Stimulated activated CD8-positive, alpha-beta memory T cell treated with anti-CD3 and anti-CD28 coated beads, Interleukin-4, amount 100 ng/mL, for 4 hours (primary cell): ENCODE measurements at places on chromosomes 6 and 20.

DNA sequence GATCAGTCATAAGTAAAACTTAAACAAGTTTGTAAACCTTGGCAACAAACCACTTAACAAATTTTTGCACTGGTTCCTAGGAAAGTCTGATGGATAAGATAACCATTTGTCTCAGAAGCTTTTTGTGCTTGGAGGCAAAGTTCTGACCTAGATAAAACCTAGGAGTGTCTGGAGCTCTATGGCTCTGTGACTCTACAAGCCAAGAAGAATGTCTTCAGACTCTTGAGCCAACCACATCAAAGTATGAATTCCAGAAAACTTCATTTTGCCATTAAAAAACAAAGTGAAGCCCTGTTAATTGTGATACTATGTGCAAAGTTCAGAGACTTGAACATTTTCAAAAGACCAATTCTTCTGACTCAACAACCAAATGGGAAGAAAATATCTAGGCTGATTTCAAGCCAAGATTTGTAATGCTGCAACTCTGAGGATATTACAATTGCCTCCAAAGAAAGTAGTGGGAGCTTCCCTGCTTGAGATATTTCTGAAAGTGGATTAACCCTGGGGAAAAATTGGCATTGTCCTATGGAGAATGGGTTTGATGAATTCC is 158.1 kb upstream of the FOXQ1 start:
- DNase-seq, result no peak

DNA sequence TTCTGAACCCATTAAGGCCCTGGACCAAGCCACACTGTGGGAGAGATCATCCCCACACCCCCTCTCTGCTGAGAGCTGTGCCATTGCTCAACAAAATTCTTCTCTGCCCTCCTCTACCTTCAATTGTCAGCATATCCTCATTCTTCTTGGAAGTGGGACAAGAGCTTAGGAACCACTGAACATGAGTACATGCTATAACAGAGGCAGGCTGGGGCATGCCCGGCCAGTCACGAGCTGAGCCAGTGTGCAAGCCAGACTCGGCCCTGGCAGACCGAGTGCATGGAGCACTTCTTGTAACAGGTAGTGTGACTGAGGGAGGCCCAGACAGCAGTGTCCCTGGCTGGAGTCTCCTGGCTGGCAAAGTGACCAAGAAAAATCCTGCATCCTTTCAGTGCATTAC is 149.2 kb downstream of the MOXD1 start:
- DNase-seq, result no peak

GRCh38 chr6:3610206-3610605 is 141.3 kb downstream of the PXDC1 start:
- no peak for DNase-seq

- no peak for DNase-seq
Measured at GRCh38 chr20:8602389-8603116, 466.3 kb upstream of the PLCB4 start.

- no peak for DNase-seq
Measured at GRCh38 chr6:62265906-62266525, 20.0 kb downstream of the KHDRBS2 start.

GRCh38 chr6:113488812-113489685 is 368.1 kb upstream of the MARCKS start:
- no peak for DNase-seq

- no peak for DNase-seq
Measured at GRCh38 chr20:49466114-49466912, 16.2 kb downstream of the KCNB1 start.

DNA sequence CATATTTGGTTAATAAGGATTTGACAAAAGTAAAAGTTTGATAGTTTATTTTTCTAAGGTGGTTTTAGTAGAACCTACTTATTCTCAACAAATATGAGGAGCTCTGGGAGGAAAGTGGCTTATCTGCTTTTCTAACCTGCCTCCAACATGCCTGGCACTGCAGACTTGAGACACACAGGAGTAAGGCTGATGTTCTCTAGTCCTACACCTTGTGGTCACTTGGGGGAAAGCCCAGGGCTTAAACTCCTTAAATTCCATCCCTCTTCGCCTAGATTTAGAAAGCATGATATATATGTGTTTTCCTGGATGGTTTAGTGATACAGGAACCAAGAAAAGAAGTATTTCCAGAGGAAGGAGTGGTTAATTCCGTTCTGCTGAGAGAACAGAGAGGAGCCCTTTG is 39.9 kb upstream of the SAMD5 start:
- no peak for DNase-seq

- DNase-seq, result no peak
Measured at GRCh38 chr6:18261877-18262276, 2.5 kb downstream of the DEK start.

DNA sequence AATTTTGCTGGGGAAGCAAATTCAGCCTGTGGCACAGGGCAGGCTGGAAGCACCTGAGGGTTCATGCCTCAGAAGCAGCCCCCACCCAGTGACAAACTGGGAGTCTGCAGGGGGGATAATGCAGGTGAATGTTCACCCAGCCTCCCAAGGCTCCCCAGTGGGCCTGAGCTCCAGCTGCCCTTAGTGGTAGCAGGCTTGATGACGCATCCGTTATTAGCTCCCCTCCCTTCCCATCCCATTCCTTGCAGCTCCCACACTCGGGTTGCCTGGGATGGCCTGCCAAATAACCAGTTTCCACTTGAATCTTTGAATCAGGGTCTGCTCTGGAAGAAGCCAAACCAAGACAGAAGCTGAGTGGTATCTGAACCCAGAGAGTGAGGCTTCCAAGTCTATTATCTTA is 15.8 kb downstream of the KCNK15 start:
- no peak for DNase-seq

- DNase-seq, result no peak
Measured at GRCh38 chr6:168029459-168030217, 32.2 kb downstream of the KIF25 start.
